ENCODE measurements at places on chromosomes 6 and 20.

DNA sequence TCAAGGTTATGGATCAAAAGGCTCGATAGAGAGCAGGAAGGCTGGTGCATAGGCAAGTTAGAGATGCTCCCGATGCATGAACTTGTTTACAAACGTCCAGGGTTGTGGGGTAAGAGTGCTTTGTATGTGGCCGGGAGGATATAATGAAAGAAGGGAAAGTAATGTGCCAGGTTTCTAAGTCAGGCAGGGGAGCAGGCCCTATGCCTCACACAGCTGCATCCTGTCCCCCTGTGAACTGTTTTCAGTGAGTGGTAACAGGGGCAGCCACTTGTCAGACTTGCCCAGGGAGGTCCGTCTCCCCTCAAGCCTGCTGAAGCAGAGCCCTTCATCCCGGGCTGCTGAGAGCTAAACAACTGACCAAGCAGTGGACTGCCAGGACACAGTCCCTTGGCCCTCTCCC lies 19.4 kb downstream of the KCNK5 start:
- DNase-seq, result no peak

- no peak for DNase-seq
Measured at GRCh38 chr6:163287626-163288025, 126.9 kb upstream of the QKI start.

GRCh38 chr6:143441680-143442545 lies 8.6 kb downstream of the ADAT2 start:
- no peak for DNase-seq

DNA sequence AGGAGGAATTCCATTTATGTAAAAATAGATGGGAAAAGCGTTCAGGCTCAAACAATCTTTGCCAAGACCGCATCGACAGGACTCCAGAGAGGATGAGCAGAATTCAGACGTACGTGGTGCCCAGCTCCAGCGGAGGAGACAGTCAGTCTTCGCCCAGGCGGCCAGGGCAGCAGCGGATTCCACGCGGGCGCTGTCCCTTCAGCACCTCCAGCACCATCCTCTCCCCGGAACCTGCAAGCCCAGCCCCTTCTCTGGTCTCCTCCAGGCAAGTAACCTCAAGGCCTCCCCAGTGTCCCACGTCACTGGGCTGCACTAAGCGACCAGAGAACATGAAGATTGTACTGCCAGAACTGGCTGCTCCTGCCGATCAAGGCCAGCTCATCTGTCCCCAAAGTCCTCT lies 2.8 kb upstream of the KCNQ2 start:
- peak; percentile 66 for DNase-seq

GRCh38 chr6:109051301-109052017 lies 43.2 kb downstream of the SESN1 start:
- no peak for DNase-seq

GRCh38 chr6:148635070-148635743 lies 111.6 kb upstream of the UST start:
- no peak for DNase-seq

Data from HAP-1 (cell line).